Posterior vena cava (tissue), 2 donors: ENCODE measurements at places on chromosomes 4 and X. TPM values are rescaled to one million over a fixed set of nuclear protein-coding genes. Genes with fewer than 3 reads are reported as not detected.

DNA sequence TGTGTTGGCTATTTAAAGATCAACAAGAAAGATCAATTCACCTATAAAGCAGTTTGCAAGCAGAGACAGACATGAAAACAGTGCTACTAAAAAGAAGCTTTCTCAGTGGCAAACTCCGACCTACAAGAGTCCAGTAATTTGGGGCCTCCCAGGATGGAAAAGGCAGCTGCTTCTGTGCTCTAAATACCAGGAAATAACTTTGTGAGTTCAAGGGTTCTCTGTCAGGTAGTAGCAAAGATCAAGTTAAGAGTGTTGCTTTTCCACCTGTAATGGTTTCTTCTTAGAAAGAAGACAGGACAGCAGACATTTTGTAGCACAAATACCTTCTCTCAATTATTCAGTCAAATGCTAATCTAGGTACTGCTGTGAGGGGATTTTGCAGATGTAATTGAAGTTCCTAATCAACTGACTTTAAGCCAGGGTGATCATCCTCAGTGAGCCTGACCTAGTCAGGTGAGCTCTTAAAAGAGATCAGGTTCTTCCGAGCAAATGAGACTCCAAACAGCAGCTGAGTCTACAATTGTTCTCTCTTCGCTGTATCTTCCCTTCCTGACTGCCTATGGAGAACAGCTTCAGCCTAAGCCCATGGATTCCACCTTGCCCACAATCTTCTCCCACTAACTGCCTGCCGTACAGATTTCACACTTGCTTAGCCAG lies 13.5 kb downstream of the ANKRD17 start:
- DNase-seq, result no peak

DNA sequence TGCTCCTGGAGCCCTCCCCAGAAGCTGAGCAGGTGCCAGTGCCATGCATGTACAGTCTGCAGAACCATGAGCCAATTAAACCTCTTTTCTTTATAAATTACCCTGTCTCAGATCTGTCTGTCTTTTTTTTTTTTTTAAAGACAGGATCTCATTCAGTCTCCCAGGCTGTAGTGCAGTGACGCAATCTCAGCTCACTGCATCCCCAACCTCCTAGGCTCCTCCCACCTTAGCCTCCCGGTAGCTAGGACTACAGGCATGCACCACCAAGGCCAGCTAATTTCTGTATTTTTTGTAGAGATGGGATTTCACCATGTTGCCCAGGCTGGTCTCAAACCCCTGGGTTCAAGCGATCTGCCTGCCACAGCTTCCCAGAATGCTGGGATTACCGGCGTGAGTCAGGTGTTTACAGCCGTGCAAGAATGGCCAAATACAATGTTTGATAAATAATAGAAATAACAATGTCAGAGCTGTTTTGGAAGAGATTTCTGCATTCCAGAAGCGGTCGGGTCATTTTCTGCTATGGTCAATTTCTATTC lies 68.8 kb downstream of the SLC2A9 start:
- DNase-seq, result no peak

- no peak for DNase-seq
Observed at GRCh38 chrX:139020801-139021200, 309.3 kb upstream of the FGF13 start.

GRCh38 chr4:162921178-162921785 lies 245.4 kb downstream of the NAF1 start:
- DNase-seq, result no peak

DNA sequence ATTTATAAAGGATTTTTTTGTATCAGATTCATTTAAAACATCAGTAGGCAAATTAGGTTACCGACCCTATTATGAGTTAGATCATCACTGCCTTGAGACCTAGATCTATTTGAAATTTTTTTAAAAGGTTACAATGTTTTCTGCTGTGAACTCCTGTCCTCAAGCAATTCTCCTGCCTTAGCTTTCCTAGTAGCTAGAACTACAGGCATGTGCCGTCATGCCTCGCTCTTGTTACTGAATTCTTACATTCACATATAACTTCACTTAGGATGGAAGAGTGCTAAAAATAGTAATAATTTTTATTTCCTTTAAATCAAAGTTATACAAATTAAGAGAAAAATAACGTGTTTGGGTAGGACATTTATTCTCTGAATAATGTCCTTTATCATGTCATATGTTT lies 75.5 kb upstream of the MAOA start:
- no peak for DNase-seq

DNA sequence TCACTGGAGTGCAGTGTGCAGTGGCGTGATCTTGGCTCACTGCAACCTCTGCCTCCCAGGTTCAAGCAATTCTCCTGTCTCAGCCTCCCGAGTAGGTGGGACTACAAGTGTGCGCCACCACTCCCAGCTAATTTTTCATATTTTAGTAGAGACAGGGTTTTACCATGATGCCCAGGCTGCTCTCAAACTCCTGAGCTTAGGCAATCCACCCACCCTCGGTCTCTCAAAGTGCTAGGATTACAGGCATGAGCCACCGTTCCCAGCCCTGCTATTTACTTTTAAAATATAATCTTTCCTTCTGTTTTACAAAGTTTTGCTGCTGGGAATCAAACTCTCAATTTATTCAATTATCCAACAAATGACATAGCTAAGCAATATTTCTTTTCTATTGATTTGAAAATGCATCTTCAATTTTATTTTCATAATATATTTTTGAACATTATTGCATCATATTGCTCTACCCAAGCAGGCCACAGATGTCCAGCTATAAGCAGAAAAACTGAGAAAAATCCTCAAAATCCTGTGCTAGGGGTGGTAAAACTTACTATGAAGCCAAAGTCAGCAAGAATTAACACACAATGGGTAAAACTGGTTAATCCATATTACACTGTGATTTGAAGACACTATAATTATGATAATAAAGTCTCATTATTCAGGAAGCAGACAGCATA lies 5.2 kb downstream of the TIFA start:
- DNase-seq, result no peak

GRCh38 chr4:186810613-186811150 lies 87.0 kb upstream of the FAT1 start:
- no peak for DNase-seq

GRCh38 chr4:79662651-79663050 lies 254.6 kb upstream of the GK2 start:
- DNase-seq, result no peak

DNA sequence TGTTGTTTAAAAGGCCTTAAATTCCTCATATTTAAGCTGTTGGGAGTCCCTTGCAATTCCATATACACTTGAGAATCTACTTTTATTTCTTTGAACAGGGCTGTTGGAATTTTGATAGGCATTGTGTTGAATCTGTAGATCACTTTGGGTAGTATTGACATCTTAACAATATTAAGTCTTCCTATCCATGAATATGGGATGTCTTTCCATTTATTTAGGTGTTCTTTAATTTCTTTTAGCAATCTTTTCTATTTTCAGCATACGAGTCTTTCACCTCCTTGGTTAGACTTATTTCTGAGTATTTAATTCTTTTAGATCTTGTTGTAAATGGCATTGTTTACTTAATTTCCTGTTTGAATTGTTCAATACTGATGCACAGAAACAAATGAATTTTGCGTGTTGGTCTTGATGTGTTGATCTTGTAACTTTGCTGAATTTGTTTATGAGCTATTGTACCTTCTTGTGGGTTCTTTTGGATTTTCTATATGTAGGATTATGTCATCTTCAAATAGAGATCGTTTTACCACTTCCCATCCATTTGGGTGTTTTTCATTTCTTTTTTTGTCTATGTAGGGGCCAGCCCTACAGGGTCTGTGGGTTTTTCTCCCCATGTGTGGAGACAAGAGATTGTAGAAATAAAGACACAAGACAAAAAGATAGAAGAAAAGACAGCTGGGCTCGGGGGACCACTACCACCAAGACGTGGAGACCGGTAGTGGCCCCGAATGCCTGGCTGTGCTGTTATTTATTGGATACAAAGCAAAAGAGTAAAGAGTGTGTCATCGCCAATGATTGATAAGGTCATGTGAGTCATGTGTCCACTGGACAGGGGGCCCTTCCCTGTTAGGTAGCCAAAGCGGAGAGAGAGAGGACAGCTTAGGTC lies 18.2 kb upstream of the CTBP1 start:
- DNase-seq, result no peak

DNA sequence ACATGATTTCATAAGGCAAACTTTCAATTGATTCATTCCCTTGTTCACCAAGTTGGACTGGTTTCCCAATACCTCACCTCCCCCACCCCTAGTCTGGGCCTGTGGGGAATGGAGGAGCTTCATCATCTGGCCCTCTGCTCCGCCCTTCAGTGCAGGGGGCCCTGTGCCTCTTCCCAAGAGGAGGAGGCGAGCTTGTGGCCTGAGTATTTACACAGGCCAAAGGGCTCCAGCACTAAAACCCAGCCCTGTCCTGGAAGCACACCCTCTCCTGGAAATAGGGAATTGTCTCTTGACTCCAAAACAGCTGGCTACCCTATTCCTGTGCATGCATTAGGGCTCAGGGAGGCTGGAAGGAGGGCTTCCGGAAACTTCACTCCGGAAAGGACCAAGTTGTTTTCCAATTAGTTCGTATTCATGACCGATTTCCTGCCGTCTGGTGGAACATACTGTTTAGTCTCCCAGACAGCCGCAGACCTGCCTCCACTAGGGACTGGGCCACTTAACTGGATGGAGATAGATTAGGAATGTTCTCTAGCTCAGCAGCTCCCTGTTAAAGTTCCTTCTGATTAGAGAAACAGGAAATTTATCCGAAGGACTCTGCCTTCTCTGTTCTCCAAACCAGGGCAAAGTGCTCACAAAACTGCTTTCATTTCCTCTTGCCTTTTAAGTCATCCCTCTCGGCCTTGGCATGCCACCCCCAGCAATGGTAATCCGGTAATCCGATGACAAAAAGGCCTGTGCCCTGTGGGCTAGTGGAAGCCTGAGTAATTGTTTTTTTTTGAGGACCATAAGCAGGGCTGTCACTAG lies 5.8 kb downstream of the SRPX2 start:
- DNase-seq, result peak; percentile 90

DNA sequence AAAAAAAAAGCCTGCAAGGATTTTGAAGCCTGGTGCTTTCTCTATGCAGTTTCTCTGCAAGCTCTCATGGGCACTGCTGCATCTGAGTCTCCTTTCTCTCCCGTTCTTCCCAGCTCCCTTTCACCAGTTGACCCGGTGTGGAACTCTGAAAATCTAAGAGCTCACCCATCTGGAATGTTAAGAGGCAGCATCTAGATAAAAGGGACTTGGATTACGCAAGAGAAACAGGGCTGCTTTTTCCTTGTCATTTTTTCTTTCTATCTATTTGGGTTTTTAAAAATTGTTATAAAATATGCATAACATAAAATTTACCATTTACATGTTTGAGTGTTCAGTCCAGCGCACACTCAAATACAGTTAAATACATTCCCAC lies 95.2 kb upstream of the RPS6KA3 start:
- DNase-seq, result no peak

- no peak for DNase-seq
Observed at GRCh38 chr4:78654807-78655206, 103.2 kb downstream of the ANXA3 start.

Gene DACH2
- total RNA-seq, result not detected

DNA sequence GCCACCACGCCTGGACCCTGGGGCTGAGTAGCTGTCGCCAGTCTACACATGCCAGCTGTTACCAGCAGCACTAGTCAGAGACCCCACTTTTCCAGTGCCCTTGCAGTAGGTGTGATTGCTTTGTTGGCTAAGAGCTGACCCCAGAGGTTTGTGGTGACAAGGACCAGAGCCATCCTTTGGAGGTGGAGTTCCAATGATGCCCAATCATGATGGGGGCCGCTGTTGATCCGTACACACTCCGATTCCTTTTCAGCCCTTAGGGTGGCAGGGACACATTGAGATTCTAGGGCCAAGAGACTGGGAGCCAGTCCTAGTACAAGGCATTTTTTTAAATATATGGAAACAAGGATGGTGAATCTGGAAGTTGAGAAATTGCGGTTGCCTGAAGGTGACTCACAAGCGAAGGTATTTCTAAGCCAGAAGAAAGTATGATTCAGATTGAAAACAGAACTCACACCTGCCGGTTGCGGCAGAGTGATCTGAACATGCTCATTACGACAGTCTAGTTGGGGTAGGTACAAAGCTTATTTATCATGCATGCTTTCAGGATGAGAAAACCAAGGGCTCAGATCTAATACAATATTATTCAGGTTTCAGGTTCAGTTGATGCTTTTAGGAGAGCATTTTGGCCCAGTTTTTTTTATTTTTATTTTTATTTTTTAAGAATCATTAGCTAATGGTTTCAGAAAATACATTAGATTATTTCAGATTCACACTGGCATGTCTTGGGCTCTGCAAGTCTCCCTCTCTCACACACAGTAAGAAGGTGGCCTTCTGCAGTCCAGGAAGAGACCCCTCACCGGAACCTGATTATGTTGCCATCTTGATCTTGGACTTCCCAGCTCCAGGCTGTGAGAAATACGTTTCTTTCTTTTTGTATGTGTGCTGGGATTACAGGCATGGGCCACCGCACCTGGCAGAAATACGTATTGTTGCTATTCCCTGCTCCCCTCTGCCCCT lies 43.4 kb downstream of the SHROOM2 start:
- DNase-seq, result no peak

DNA sequence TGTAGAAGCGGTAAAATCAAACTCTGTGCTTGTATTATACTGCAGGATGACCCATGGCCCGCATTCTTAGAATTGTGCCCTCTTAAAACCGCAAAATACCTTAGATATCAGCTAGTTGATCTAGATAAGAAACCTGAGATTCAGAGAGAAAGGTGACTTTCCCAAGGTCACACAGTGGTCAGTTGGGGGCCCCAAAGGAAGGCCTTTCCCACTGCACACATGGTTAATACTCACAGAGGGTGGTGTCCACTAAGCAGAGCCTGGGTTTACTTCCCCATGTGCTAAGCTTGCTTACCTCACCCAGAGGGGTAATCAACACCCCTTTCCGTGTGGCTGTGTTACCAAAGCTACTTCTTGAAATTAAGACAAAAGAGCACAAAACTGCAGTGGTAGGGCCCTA lies 66.3 kb downstream of the RBM47 start:
- DNase-seq, result no peak

GRCh38 chrX:155314260-155314659 lies 20.2 kb downstream of the CLIC2 start:
- DNase-seq, result no peak

DNA sequence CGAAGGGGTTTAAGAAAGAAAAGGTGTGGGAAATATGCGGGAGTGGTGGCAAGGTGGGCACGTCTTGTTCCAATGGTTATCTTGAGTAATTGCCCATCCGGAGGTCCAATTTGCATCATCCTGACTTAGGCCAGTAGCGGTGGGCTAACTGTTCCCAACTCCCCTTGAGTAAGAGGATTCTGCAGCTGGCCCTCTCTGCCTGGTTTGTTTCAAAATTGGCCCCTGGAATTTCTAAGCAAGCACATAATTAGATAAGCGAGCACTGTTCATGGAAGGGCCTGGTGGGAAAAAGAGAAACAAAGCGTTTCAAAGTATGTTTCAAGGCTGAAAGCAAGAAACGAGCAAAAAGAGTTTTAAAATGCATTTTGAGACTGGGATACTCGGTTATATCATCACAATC lies 198.2 kb downstream of the CEP135 start:
- DNase-seq, result no peak

- DNase-seq, result no peak
Observed at GRCh38 chrX:71652405-71652804, 14.9 kb upstream of the LOC101059915 start.

Gene MAGEB10
- not detected for total RNA-seq

Gene IL9R
- not detected for total RNA-seq

Gene SLC9B1
- total RNA-seq, result 1.4 TPM
